ENCODE measurements at places on chromosomes 13 and 19.

GRCh38 chr13:101915755-101916107 lies 463.3 kb downstream of the ITGBL1 start:
- DNase-seq: no peak

DNA sequence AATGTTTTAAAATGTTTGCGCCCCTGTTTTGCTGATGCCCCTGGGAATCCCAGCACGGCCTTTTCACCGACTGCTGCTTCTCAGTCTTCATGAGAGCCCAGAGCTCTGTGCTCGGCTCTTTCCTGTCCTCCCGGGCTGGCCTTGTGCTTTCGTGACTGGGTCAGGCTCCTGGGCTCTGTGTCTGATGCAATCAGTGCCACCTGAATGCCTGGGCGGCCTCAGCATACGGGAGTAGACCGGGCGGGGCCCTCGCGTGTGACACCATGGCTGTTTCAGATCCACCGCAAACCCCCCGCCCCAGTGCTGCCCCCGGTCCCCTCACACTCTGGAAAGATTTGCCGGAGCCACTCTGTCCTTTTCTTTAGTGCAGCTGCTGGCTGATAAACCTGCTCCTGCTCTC lies 21.4 kb downstream of the PABPC3 start:
- no peak for DNase-seq

- DNase-seq: no peak
These were observed 518.0 kb upstream of the SGCG start for GRCh38 chr13:22662771-22663170.

GRCh38 chr13:32443111-32443510 lies 15.2 kb upstream of the N4BP2L1 start:
- no peak for DNase-seq

- no peak for DNase-seq
These were observed 10.1 kb downstream of the YIPF2 start for GRCh38 chr19:10918359-10918758.

DNA sequence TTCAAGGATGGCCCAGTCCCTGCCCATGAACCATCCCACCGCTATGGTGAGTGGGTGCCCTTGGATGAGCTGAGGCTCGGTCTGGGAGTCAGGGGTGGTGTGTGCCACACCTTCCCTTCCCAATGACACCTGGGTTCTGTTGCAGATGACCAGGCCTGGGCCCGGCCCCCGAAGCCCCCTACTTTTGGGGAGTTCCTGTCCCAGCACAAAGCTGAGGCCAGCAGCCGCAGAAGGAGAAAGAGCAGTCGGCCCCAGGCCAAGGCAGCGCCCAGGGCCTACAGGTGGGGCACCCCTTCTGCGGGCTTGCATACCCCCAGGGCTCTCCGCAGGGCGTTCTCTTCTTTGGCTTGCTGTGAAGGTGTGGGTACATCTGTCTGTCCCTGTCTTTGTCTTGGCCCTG lies 4.3 kb upstream of the INAFM1 start:
- no peak for DNase-seq

DNA sequence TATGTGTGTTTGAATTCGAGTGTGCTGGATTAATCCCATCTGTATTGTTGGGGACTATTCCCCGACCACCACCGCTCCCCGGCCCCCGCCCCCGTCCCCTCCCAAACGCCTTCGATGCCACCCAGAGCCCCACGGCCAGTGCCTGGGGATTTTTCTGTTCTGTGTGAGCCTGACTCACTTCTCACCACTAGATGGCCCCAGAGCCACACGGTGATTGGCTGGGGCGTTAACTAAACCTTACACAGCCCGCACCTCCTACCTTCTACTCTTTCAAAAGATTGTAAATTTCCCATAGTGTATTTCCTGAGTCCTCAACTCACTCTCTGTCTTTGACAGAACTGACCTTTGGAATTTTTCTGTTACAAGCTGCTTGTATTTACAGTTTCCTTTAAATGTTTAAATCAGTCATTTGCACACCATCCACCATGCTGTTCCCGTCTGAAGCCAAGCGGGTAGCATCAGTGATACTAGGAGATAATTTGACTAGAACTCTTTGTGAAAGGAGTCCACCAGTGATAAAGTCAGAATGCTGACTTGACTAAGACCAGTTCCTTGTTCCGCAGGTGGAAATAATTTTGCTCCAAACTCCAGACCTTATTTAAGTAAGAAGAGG lies 61.4 kb downstream of the RFX2 start:
- DNase-seq: peak; percentile 85

DNA sequence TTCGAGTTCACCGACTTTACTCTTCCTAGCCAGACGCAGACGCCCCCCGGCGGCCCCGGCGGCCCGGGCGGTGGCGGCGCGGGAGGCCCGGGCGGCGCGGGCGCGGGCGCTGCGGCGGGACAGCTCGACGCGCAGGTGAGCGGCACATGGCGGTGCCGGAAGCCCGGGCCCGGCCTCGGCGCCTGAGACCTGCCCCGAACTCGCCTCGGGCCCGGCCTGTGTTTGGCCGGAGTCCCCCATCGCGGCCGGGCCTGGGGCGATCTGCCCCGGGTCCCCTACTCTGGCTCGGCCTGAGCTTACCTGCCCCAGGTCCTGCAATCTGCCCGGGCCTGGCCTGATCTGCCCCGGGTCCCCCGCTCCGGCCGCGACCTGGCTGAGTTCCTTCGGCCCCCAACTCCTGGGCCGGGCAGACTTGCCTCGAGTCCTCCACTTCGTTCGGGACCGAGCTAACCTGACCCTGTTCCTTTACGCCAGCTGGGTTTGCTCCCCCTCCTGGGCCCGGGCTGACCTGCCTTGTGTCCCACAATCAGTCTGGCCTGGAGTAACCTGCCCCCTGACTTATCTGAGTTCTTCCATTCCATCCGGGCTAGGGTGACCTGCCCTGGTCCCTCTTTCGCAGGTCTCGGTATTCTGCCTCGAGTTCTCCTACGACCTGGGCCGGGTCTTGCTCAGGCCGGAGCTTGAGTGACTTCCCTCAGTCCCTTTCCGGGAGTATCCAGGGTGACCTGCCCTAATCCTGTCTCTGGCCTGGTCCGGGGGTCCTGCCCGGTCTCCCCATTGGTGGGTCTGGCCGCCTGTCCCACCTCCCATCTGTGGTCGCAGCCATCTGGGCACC lies 764 bp downstream of the UPF1 start:
- peak; percentile 67 for DNase-seq

- no peak for DNase-seq
These were observed 4.1 kb downstream of the VSTM2B start for GRCh38 chr19:29529646-29530539.

GRCh38 chr13:98954313-98954712 lies 23.6 kb downstream of the DOCK9 start:
- DNase-seq: no peak

GRCh38 chr19:48905664-48906063 lies 5.6 kb downstream of the NUCB1 start:
- DNase-seq: no peak

- DNase-seq: no peak
These were observed 61.3 kb upstream of the LRCH1 start for GRCh38 chr13:46491641-46492040.

GRCh38 chr13:100389617-100390016 lies 199.0 kb downstream of the GGACT start:
- no peak for DNase-seq

GRCh38 chr19:31448221-31448657 lies 99.0 kb upstream of the TSHZ3 start:
- DNase-seq: no peak

DNA sequence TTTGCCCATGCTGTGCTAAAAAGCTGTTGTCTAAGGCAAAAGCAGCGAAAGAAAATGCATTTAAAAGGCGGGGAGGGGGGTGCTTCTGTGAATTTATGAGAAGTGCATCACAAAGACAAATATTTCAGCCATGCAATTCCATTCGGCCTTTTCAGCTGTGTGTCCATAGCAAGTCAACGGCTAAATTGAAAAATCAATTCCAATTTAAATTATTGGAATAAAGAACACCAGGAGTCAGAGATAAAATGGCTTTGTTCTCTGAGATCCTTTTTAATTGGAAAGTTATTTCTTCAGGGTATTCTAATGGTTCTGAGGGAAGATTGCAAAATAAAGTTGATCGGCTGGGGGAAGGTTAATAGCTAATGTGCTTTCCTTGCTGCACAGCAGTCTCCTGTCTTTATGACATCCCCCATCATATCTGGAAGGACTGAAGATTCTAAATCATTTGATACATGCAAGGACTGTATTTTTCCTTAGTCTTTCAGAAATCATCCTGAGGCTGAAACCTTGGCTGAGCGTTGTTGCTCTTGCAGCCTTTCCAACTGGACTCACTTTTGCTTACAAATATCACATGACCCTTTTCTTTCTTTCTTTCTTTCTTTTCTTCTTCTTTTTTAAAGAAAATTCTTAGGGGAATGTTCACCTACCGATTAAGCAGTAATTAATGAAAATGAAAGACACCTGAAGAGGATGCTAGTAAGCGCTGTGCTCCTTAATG lies 647.1 kb downstream of the DACH1 start:
- no peak for DNase-seq

DNA sequence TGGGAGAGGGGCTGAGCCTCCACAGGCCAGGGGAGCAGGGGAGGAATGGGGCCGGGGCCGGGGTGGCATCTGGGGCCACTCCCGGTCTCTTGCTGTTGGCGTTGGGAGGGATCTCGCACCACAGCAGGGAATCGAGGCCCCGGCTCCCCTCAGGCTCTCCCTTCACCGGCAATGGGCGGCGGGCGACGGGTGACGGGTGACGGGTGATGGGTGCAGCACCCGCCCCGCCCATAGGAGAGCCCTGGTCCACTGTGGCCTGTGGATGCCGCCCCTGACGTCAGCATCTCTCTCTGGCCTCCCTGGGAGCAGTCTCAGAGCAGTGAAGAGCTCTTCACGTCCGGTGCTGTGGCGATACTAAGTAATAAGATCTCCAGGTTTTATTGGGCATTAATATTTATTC lies 133.6 kb downstream of the KDM4B start:
- DNase-seq: no peak

DNA sequence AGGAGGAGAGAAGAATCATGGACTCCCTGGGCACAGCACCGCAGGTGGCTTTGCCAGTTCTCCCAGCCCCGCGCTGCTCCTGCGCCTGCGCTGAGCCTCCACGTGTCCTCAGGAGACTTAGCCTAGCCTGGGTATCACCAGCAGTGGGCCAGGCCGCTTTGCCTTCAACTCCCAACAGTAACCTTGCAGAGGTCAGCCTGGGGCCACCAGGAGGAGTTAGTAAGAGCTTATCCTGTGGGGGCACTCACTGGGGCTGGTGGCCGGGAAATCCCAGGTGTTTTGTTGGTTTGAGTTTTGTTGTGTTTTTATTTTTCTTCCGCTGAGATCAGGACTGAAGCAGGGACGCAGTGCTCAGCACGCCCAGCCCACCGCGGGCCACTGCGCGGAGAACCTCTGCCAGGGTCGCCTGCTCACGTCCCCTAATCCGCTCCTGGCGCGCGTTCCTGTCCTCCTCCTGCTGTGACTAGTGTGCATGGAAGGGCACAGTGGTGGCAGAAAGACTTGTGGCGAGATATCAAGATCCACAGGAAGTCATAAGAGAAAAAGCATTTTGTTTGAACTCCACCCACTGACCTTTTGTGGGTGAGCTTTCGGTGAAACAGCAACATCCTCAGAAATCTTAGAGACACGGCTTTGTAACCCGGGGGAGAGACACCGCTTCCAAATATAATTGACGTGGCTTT lies 207.4 kb upstream of the RFC3 start:
- DNase-seq: peak; percentile 75

- peak; percentile 82 for DNase-seq
These were observed 25.9 kb downstream of the MPND start for GRCh38 chr19:4369109-4369887.

GRCh38 chr13:40350283-40350992 lies 316.0 kb downstream of the FOXO1 start:
- no peak for DNase-seq

DNA sequence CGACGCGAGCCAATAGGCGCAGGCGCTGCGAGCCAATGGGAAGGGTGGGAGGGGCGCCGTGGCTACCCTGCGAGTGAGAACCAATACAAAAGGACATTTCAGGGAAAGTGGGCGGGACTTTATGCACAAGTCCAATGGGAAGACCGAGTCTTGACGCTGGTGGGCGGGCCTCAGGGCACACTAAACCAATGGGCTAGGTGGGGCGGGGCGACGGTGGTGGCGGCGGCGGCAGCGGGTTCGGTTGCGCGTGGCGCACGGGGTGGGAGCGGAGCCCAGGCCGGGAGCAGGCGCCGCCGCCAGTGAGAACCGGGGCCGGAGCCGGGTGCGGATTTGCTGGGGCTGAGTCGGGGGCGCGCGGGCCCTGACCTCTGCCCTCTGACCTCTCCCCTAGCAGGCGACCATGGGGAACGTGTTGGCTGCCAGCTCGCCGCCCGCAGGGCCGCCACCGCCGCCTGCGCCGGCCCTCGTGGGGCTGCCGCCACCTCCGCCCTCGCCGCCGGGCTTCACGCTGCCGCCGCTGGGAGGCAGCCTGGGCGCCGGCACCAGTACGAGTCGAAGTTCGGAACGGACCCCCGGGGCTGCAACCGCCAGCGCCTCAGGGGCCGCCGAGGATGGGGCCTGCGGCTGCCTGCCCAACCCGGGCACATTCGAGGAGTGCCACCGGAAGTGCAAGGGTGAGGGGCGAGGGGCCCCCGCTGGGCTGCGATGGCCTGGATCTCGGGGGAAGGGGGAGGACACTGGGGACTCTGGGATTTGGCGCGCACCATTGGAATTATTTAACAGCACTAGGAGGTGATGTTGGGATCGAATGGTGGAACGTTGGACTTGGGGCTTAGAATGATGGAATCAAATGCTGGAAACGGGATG lies at the start of gene TOMM40:
TOMM40 (plus strand) TSS at position 239 of the 867 bp plus-strand sequence; CDS start at position 401, 162 bp downstream.
- peak; percentile 99 for DNase-seq

GRCh38 chr13:62360609-62361008 lies 945.0 kb upstream of the PCDH20 start:
- DNase-seq: no peak

GRCh38 chr13:31037874-31038500 lies 105.5 kb downstream of the TEX26 start:
- DNase-seq: no peak

DNA sequence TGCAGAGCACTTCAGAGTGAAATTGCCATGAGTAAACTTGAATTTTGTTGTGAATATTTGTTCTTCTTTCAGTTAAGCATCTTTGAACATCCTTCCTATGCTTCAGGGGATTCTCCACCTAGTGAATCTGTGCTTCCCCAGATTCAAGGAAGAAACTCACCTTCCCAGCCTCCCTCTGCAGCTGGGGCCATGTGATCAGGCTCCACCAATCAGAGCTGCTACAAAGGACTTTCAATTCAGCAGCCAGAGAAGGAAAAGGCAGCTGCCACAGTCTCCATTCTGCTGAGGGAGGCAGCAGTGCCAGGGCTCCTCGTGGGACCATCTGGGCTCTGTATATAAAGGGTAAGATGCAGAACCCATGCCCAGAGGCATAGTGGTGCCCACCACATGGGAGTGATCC lies 89.7 kb upstream of the SIAH3 start:
- DNase-seq: no peak

GRCh38 chr19:55603581-55604292 lies 1.7 kb upstream of the ZNF865 start:
- no peak for DNase-seq

Data from activated CD8-positive, alpha-beta memory T cell treated with anti-CD3 and anti-CD28 coated beads, Interleukin-2, amount 50 U/mL, for 48 hours (primary cell).